ENCODE measurements at places on chromosomes 12 and 14.

DNA sequence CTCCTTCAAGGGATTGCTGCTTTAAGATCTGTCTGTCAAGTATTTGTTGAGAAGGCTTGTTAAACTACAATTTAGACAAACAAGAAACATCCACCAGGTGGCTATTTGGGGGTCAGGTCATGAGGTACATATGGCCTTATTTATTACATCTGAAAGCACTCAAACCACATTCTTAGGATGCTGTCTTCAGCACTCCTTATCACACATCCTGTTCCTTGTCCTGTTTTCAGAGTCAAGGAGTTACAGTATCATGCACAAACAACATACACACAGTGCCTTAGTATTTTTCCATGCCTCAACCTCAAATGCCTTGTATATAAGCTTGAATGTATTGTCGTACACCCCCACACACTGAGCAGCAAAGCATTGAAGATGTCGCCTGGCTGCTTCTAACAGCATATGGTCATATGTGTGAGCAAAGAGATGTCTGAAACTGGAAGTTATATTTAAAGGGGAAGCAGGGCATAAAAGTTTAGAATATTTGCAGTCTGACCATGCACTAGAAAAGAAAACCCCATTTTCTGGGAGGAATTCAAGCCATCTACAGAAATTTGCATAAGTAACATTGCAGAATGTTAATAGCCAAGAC, 83.8 kb downstream of the KCNMB4 start:
- DNase-seq, result no peak

GRCh38 chr12:96375841-96376604, 24.2 kb downstream of the CDK17 start:
- DNase-seq, result no peak

DNA sequence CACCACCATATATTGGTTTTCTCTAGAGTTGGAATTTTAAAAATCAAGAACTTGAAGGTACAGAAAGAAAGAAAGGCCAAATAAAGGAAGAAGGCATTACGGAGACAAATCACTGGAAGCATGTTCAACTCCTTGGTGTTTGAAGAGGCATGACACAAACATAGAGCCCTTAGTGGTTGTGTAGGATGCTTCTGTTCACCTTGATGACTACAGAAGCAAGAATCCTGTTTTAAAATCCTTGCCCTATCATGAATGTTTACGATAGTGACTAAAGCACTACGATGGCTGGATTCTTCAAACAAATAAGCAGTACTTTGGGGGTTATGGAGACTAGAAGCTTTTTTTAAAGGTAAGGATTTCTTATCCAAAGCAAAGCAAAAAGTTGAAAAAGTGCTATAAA, 10.3 kb upstream of the ISM2 start:
- DNase-seq, result no peak

DNA sequence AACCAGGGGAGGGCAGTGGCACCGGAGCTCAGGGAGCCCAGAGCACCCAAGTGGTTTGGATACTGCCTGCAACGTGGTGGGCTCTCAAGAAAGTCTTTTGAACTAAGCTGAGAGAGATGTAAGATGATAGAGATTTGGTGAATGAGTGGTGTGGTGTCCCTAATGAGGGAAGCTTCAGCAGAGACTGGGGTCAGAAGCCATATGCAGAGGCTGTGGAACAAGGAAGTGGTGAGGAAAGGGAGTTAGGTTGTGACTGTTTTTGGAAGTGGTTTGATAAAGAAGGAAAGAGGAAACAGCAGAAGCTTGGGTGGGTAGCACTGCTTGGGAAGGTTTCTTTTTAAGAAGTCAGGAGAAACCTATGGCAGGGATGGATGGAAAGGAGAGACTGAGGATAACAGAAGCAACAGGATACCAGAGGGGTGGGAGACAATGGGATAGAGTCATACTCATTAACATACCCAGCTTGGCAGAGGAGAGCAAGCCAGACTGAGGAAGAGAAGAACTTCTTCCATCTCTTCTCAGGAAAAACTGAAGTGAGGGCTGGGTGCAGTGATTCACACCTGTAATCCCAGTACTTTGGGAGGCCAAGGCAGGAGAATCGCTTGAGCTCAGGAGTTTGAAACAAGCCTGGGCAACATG, 24.1 kb downstream of the SLC4A8 start:
- DNase-seq, result no peak

GRCh38 chr12:2897418-2897817, 6.7 kb downstream of the TULP3 start:
- no peak for DNase-seq

DNA sequence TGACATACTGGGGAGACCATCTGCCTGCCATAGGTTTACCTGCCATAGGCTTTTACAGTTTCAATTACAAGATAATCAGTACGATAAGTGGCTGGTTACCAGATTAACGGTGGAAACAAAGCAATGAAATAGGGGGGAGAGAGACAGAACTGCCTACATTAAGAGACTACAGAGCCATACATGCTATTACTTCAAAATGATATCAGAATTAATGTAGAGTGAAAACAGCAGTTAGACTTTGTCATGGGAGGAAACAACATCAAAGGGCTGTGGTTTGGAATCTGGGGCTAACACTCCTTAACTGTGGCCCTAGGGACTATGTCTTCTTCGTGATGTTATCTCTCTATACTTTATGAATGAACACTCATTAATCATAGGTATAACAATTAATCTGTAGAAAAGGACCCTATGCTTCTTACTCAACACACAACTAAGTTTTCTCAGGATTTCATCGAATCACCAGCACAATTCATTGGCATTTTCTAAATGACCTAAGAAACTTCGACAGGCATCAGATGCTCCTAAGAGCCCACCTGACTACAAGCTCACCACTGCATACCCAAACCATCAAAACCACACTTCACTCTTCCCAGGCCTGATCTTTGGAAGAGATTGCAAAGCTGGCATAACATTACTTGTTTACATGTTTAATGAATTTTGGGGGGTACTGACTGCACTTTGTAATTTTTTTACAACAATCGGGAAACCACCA, 475.6 kb upstream of the SOX5 start:
- DNase-seq, result no peak

GRCh38 chr14:63855281-63855680, 2.5 kb downstream of the SYNE2 start:
- no peak for DNase-seq

GRCh38 chr12:32926356-32926755, 29.8 kb upstream of the PKP2 start:
- DNase-seq, result no peak

DNA sequence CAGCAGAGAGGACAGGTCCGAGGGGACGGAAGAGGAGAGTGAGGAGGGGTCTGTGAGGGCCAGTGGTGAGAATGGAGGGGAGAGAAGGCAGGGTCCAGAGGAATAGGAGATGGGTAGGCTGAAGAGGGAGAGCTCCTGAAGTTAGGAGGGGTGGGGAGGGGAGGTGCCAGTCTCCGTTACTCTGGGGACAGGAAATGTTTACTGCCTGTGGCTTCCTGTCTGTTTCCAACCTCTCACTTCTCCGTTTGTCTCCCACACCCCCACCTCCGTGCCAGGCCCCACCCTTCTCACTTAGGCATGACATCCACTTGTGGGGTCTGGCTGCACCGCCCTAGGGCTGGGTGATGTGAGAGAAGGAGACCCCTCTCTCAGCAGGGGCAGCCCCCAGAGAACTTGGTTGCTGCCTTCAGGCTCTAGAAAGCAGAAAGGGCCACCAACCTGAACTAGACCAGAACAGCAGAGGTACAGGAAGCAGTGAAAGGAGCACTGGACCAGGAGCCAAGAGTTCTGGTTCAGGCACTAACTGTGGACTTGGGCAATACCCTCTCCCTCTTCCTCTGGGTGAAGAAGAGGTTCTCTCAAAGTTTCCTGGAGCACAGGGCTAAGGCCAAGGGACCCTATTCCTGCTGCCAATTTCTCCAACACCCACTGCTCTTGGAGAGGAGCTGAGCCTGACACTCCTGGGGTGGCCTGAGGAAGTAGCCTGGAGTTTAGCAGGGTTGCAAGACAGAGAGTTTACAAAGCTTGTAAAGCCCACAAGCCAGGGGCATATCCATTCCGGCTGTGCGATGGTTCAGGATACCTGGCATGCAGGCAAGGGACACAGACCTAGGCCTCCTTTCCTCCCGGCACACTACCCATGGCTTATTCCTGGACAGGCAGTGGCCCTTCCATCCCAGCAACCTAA, 5.5 kb downstream of the ITGA5 start:
- peak; percentile 68 for DNase-seq

GRCh38 chr14:54890788-54891187, 11.8 kb downstream of the GCH1 start:
- DNase-seq, result no peak

- no peak for DNase-seq
Observed at GRCh38 chr14:67332468-67332867, 27.1 kb downstream of the ATP6V1D start.

DNA sequence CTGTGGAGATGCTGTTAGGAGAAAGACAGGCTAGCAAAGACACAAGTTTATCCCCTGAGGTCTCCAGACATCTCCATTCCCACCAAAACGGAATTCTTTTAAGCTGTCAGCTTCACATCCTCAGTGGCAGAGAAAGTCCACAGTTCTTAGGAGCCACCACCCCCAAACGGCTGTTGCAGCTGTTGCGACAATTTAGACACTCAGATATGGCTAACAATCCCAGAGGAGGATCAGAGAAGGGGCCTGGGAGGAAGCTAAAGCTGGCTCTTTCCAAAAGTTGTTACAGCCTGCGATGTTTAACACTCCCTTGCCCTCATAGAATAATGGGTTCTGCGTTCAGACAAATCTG, 1.9 kb upstream of the ATP5MC2 start:
- no peak for DNase-seq

- no peak for DNase-seq
Observed at GRCh38 chr12:11559626-11560340, 89.7 kb upstream of the ETV6 start.

DNA sequence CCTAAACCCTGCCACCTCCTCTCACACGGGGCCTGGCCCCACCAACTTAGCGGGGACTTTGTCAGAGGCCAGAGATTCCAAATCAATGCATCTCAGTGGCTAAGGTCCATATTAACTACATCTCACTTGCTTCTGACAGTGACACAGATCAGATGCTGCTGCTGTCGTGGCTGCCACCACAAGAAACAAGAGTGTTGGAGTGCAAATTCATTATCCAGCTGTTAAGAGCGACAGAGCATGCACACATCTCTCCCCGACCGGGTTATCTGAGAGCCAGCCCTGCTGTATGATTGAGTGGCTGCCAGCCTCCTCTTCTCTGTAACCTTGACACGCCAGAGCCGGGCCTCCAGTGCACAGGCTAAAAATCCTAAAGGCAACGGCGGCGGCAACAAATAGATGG, 40.2 kb downstream of the SPRING1 start:
- peak; percentile 52 for DNase-seq

DNA sequence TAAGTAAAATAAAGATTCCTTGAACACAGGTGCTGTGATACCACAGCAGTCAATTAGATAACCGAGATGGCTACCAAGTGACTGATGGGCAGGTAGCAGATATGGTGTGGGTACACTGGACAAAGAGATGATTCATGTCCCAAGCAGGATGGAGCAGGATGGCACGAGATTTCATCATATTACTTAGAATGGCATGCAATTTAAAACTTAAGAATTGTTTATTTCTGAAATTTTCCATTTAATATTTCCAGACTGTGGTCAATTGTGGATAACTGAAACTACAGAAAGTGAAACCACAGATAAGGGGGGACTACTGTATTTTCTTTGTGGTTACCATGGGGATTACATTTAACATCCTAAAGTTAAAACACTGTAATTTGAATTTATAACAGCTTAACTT, 7.5 kb upstream of the ZFP36L1 start:
- DNase-seq, result no peak

DNA sequence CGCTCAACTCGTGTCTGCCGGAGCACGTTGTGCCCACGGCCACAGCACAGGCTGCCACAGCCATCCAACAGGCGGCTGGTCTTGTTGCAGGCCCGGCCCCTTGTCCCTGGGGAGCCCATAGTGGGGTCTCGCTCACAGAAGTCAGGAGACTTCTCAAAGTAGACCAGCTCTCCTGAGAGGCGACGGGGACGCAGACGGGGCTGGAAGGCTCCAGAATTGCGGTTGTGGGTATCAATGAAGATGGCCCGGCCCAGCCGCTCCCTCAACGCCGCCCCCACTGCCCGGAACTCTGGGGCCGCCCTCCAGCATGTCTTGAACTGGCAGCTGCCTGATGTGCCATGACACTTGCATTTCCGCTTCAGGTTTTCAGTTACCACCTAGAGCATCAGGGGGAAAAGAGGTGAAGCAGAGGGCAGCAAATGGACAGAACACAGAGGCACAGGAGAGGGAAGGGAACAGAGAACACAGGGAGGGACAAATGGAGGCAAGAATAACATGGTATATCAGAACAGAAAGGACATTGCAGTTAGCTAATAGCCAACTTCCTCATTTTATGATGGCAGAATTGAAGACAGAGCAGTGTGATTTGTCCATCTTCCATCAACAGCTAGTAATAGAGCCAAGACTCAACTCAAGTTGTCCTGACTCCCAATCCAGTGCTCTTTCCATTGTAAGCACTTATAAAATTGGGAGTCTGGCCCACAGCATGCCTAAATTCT, 5.2 kb downstream of the WNT10B start:
- no peak for DNase-seq

DNA sequence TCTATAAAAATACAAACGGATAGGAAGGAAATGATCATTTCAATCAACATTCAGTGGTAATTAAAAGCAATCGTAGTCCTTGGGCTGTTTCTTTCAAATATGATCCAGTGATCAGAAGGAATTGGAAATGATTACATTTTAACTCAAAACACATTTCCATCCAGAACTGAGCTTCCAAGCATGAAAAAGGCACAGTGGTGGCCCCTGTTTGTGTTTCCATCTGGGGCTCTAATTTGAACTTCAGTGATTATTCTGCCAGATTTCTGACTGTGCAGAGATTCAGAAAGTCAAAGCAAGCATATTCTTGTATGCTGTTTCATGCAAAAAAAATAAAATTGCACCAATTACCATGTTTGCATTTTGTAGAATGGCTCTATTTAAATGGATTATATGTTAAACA, 157.0 kb upstream of the LMNTD1 start:
- no peak for DNase-seq

- DNase-seq, result no peak
Observed at GRCh38 chr12:60391051-60391450, 795.2 kb downstream of the SLC16A7 start.

GRCh38 chr14:104254735-104255400, 116.5 kb downstream of the KIF26A start:
- DNase-seq, result no peak

DNA sequence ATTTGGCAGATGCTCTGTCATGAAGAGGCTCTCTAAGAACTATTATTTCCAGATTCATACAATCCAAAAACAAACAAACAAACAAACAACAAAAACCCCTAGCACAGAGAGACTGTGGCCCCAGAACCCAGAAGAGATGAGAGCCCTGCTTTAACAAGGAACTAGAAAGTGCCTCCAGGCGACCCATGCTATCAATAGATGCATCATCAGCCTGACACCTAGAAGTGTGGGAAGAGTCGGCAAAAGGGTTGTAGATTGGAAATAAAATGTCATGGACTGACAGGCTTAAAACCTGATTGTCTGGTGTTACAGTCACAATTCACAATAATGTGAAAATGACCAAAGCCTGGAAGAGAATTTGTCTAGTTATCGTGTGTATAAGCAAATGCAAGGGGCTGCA, 50.6 kb upstream of the FLRT2 start:
- DNase-seq, result no peak

- no peak for DNase-seq
Observed at GRCh38 chr14:100243020-100243419, 4.1 kb downstream of the YY1 start.

GRCh38 chr12:127063339-127064072, 1203.5 kb upstream of the TMEM132C start:
- DNase-seq, result no peak

- DNase-seq, result no peak
Observed at GRCh38 chr12:47768323-47768811, 4.7 kb upstream of the SLC48A1 start.

GRCh38 chr12:102438047-102438826, 42.1 kb downstream of the IGF1 start:
- no peak for DNase-seq
